ENCODE measurements at places on chromosomes 6 and 20.

GRCh38 chr20:14431568-14431967, 94.2 kb upstream of the FLRT3 start:
- no peak for DNase-seq

- DNase-seq: no peak
Measured at GRCh38 chr6:55011034-55011433, 163.3 kb upstream of the HCRTR2 start.

GRCh38 chr20:3901028-3901705, 12.0 kb downstream of the PANK2 start:
- DNase-seq: no peak

DNA sequence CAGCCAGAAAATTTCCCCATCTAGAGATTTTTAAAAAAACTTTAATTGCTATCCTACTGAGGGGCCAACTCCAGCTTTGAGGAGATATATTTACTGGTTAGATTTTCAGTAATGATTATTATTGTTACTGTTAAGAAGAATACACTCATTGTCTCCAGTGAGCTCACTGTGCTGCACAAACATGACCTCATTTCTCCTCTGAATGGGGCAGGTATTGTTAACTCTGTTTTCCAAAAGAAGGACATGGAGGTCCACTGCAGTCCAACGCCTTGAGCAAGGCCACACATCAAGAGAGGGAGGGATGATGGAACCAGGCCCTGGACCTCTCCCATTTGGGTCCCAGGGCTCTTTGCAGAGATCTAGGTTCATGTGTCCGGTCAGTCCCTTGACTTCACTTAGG, 13.9 kb upstream of the SCUBE3 start:
- DNase-seq: no peak

- DNase-seq: peak; percentile 41
Measured at GRCh38 chr6:44672841-44673240, 285.3 kb downstream of the CDC5L start.

DNA sequence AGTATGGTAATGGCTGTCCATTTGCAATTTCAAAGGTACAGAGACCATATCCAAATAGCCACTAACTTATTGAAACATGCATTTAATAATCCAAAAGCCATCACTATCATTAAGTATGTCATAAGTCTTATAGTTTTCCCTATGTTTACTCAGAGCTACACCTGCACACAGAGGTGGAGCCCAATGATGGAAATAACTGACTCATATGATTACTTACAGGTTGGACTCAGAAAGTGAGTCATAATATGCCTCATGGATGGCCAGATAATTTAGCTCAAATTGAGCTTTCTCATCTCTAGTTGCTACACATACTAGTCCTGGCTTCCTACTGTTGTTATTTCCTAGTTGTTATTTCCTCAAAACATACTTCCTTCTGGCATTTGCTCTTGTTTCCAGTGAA, 104.4 kb upstream of the KHDRBS2 start:
- DNase-seq: no peak

- no peak for DNase-seq
Measured at GRCh38 chr20:56222201-56222600, 26.3 kb upstream of the MC3R start.

DNA sequence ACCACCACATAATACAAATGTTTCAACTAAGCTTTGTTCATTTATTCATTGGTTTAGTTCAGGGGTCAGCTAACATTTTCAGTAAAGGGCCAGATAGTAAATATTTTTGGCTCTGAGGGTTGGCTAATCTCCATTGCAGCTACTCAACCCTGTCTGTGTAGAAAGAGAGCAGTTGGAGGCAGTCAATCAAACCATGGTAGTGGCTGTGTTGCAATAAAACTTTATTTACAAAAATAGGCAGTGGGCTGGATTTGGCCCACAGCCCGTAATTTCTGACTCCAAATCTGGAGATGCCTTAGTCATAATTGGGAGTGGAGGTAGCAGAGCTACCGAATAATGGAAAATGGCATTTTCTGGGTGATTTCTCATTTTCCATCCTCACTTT, 242.5 kb upstream of the ZFP64 start:
- DNase-seq: no peak

- DNase-seq: no peak
Measured at GRCh38 chr20:49115564-49115963, 69.5 kb downstream of the CSE1L start.

DNA sequence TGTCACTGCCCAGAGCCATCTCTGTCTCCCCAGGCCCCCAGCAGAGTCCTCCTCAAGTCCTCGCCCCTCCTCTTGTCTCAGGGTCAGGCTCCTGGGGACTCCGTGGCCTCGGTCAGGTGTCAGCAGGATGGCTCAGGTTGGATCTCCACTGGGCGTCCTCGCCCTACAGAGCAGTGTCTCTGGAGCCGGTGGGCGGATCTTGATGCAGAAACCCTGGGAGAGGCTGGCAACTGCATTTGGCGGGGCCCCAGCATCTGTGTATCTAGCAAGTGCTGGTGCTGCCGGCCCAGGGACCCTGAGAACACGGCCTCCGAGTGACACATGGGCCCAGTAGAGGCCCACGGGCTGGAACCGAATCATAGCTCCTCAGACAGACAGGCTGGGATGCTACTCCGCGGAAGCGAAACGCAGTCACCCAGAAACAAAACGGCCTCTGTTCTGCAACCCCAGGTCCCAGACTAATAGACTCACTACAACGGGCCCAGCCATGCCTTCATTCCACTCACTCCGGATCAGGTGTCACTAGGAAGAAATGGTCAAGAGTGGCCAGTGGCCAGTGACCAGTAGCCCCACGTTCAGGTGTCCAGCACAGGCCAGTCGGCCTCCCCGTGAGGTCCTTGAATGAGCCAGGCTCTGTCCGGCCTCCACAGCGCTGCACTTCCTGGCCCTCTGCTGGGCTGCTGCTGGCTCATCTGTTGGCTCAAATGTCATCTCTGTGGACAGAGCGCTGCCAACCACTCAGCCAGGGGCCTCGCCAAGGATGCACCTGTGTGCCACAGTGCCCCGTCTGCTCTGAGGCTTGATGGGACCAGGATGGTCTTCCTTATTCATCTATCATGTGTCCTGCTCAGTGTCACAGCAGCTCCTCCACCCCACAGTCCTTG, 12.6 kb upstream of the FRMD1 start:
- DNase-seq: no peak

GRCh38 chr6:150334790-150335783, 33.7 kb upstream of the IYD start:
- DNase-seq: no peak

DNA sequence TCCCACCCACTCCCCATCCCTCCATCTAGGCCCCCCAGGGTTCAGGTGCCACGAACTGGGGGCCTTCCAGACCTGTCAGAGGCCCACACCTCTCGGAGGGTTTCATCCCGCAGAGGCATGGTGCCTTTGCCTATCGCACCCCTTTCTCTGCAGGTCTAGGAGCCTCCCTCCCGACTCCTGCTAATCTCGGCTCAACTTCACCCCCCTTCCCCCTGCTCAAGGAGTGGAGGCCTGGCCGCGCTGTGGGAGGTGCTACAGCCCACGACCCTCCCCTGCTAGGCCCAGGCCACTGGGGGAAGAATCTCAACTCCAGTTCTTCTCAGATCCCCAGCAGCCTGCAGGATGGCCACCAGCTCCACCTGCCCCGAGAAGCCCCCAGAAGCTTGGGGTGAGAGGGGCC, at the start of gene TULP1:
TULP1 (minus strand) TSS at position 157 of the 400 bp plus-strand sequence; CDS start at position 119, 38 bp downstream.
- no peak for DNase-seq

DNA sequence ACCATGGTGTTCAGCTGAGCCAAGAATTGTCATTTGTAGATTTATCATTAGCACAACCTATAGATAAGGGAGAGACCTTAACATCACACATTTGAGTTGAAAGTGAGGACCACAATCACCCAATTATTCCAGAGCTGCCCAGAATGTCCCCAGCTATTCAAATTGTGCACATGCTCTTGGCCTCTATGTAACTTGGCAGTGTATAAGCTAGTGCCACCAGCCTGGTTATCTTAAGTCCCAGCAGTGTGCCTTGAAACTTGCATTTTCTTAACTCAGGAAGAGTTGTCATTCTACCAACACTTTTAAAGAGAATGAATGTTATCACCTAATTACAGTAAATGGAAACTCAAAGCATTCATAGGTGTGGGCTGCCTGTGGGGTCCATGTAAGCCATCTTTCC, 191.1 kb downstream of the COL9A1 start:
- DNase-seq: no peak

DNA sequence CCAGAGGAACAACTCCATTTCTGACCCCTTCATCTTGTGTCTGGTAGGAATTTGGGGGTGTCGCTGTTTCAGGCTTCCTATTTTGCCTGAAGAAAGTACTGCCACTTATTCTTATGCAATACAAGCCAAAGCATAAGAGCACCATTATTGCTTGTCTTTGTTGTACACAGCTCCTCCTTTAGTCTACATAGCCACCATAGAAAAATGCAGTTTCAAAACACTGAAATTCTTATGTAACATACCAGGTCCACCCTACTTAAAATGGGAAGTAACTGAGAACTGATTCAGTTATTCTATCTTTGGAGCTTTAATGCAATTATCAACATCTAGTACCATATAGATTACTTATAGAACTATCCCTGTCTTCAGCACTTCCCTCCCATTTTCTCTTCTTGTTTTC, 255.5 kb downstream of the ARHGAP18 start:
- no peak for DNase-seq

GRCh38 chr6:12351672-12352071, 61.5 kb downstream of the EDN1 start:
- no peak for DNase-seq

GRCh38 chr6:138817799-138818198, 21.9 kb downstream of the ECT2L start:
- DNase-seq: no peak

GRCh38 chr20:60035-60918, 27.2 kb upstream of the DEFB125 start:
- no peak for DNase-seq

- no peak for DNase-seq
Measured at GRCh38 chr6:22421198-22421597, 124.4 kb upstream of the PRL start.

All from activated CD8-positive, alpha-beta memory T cell treated with anti-CD3 and anti-CD28 coated beads for 24 hours (primary cell).